ENCODE measurements at places on chromosomes 5 and 9.

DNA sequence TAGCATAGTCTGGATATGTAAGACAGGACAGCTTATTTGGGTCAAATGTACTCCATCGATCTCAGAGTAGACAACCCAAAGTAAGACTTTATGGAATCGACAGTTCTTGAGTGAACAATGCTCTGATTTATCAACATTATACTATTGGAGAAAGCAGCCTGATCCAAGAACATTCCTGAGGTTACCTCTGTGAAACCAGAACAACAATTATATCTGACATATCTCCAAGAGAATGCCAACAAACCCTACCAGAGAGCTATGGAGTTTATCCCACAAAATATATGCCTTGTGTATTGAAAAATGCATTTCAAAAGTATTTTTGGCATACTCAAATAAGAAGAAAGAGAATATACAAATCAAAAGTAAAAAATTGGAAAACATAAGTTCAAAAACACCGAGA, 1985.9 kb downstream of the EFNA5 start:
- DNase-seq = no peak

DNA sequence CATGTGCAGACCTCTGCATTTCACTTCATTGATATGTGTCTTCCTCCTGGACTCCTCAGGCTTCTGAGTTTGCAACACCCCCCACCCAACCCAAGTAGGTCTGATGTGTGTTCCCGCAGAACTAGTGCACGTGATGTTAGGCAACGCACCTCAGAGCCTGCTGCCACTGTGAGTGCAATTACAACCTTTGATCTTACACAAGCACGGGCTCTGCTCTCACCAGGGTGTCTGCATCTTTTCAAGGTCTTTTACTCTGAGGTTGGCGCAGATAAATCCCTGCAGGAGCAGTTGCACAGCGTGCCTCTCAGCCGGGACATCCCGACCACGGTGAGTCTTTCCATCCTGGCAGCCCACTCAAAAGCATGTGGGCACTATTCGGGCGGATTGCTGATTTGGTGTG, 80.1 kb downstream of the EGFLAM start:
- DNase-seq = no peak

GRCh38 chr9:70830618-70831017, 290.8 kb downstream of the TRPM3 start:
- no peak for DNase-seq

GRCh38 chr9:27888661-27889295, 315.5 kb upstream of the C9orf72 start:
- DNase-seq = no peak

DNA sequence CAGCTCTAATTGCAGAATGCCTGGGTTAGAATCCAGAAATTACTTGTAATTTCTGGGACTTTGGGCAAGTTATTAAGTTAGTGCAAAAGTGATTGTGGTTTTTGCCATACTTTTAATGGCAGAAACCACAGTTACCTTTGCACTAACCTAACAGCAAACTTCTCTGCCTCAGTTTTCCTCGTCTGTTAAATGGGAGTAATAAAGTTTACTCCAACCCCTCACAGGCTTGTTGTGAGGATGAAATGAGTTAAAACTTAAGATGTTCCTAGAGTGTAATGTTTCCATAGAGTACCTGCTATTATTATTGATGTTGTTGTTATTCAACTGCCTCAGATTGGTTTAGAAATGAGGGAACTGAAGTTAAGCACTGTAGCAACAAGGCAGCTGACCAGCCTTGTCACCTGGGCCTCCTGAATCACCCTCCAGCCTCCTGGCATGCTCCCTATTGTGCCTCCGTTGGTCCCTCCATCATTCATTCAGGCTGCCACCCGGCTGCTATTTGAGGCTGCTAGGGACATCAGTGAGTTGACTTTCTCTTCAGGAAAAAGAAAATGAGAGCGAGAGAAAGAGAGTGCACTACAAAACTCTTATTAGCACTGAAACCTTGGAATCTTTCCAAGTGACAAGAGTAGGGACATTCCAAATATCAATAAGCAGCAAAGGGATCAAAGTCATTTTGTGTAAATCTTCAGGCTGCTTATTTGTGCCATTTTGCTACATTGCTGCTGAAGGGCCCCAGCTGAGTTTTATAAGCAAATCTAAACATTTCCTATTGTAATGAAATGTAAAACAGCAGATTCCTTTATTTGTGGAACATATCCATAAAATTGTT, 66.5 kb upstream of the TTC23L start:
- no peak for DNase-seq

DNA sequence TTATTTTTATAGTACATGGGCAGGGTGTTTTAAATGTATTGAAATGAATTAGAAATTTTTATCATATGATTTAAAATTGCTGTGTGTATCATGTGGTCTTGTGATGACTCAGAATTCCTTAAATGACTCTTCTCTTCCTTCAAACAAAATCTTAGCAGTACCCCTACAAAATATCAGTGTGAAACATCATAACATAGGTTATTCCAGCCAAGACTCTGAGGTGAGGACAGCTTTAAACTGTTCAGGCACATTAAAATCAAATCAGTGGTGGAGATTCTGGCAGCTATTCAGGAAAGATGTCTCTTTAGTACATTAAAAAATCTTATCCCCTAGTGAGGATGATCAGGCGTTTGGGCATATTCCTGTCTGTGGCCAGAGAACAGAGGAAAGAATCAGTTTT, 174.0 kb downstream of the MAN2A1 start:
- DNase-seq = no peak

- DNase-seq = no peak
Measured at GRCh38 chr5:38790891-38791290, 54.9 kb upstream of the OSMR start.

DNA sequence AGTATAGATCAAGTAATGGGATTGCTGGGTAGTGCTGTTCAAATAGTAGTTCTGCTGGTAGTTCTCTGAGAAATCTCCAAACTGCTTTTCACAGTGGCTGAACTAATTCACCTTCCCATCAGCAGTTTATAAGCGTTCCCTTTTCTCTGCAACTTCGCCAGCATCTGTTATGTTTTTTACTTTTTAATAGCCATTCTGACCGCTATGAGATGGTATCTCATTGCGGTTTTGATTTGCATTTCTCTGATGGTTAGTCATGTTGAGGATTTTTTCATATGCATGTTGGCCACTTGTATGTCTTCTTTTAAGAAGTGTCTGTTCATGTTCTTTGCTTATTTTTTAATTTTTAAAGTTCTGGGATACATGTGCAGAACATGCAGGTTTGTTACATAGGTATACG, 279.2 kb upstream of the NREP start:
- DNase-seq = no peak

DNA sequence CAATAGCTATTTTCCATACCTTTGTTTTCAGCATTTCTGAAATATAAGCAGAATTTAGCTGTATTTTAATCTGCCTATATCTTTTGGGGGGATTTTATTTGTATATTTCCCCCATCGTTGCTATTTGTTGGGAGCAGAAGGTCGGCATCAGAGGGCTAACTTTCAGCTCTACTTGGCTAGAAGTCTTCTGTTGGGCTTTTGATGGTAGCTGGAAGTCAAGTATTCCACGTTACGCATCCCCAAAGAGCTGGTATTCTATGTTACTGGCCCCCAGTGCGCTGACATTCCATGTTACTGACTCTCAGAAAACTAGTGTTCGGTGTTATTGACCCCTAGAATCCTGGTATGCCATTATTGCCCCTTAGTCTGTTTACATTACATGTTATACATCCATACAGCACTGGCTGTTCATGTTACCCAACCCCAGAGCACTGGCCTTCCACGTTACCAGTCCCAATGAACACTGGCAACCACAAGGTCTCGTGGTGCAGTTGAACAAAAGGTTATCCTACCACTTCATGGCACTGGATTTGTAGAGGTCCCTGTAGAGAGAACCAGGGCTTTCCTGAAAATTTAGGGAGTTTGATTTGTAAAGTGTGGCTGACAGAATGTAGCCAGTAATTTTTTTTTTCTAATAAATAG, 278.1 kb upstream of the CD180 start:
- DNase-seq = no peak

DNA sequence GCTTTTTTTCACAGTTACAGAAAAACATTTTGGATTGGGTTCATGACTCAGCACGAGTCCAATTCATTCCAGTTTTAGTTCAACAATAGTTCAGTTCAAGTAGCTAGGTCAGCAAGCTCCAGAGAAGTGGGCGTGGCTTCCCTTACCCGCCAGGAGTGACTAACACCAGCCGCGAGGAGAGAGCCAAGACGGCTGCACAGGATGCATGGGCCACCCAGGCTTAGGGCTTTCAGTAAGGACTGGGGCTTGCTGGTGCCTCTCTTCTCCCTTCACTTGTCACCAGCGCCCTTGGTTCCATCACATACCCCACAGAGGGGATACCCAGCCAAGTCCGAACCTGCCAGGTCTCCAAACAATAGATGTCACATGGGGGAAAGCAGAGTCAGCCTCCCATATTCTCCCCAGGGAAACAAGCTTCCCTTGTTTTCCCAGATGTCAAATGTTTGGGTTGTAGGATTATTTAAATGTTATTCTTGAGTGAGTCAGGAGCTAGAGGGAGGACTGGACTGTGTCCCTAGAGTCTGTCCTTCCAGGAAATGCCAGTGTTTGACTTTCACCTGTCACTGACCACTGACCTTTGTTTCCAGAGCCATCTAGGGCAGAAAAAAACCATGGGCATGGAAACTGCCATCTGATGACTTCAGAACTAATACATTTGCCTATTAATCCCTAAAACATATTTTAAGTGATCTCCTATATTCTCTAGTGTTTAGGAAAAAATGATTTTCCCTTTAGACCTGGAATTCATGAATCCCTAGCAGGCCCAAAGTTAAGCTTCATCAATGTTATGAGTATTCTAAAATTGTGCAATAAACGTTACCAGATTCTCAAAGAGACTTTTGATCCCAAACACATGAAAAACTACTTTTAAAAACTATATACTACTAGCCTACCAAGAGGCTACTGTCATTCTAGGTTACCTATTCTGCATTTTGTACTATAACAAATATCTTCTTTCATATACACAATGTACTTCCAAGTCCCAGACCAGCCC, 51.9 kb downstream of the NIPAL4 start:
- no peak for DNase-seq

GRCh38 chr9:115292584-115293279, 174.8 kb upstream of the TNC start:
- no peak for DNase-seq

GRCh38 chr9:122239722-122240121, 11.0 kb upstream of the LHX6 start:
- DNase-seq = no peak

- no peak for DNase-seq
Measured at GRCh38 chr5:135337064-135337463, 62.0 kb downstream of the MACROH2A1 start.

DNA sequence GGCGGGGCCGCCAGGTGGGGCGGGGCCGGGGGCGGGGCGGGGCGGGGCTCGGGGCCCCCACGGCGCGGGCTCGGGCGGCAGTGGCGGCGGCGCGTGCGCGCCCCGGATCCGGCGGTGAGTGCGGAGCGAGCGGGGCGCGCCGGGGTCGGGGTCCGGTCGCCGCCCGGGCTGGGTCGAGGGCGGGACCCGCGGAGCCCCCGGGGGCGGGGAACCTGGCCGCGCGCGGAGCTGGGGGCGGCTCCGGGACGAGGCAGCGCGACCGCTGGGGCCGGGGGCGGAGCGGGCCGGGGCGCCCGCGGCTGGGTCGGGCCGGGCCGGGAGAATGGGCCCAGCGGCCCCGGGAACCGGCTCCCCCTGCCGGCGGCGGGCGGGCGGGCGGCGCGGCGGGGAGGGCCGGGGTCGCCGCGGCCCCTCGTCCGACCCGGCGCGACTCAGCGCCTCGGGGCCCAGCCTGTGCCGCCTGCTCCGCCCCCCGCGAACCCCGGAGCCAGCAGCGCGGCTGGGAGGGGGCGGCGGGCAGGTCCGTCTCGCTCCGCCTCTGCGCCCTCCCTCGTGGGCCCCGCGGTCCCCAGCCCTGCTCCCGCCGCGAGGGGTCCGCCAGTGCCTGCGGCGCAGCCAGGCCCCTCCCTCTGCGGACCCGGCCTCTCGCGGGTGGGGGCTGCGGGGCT, 3.1 kb downstream of the EGFL7 start:
- DNase-seq = no peak

Data from activated T-helper 1 cell treated with anti-CD3 and anti-CD28 coated beads, Interleukin-2, amount 50 U/mL, for 16 hours (primary cell).